Glutamatergic neuron (in vitro differentiated cells): ENCODE measurements at places on chromosomes 4 and X. TPM values are rescaled to one million over a fixed set of nuclear protein-coding genes. Genes with fewer than 3 reads are reported as not detected.

The PABPC5 gene
- total RNA-seq, result 9.5 TPM

The NALF2 gene
- total RNA-seq, result 9.8 TPM

The TEC gene
- total RNA-seq, result 0.37 TPM

The HTN3 gene
- not detected for total RNA-seq

The CYSLTR1 gene
- total RNA-seq, result 0.25 TPM

The MTNR1A gene
- total RNA-seq, result not detected

The IL1RAPL2 gene
- total RNA-seq, result 0.76 TPM

The RBMXL3 gene
- total RNA-seq, result not detected

The ZRSR2 gene
- 8.5 TPM for total RNA-seq

The CYBB gene
- total RNA-seq, result 0.61 TPM

The MAGEA12 gene
- 1.1 TPM for total RNA-seq

The SSX7 gene
- not detected for total RNA-seq

The ZCCHC12 gene
- 22.7 TPM for total RNA-seq

The IKBKG gene
- 27.6 TPM for total RNA-seq

The COL4A6 gene
- 0.05 TPM for total RNA-seq

The SPANXA2 gene
- not detected for total RNA-seq

GRCh38 chrX:139639253-139639652, 68.7 kb downstream of the MCF2 start:
- no peak for DNase-seq

DNA sequence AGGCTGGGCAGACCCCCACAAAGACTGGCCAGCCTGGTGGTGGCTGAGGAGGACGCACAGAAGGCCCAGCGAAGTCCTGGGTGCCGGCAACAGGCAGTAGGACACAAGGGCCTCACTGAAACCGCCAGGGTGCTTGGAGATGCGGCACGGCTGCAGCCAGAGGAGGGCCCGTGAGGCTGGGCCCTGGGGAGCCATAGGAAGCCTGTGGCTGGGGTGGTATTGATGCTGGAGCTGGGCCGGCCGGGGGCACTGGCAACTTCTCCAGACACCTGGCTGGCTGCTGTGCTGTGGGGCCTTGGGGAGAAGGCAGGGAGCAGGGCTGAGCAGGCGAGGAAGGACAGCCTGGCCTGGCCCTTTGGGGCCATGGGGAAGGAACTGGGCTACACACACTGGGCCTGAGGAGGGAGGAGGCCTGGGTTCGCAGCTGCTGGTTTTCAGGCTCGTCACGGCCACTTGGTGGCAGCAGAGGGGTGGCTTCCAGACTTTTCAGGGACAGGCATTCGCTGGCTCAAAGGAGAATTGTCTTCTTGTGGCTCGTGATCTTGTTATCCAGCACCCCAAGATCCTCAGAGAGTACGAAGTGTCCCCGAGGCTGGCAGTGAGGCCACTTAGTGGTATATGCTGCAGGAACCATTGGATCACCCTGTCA, 37.2 kb downstream of the ATP2B3 start:
- DNase-seq, result peak; percentile 75

GRCh38 chr4:144580430-144580829, 65.5 kb upstream of the HHIP start:
- DNase-seq, result no peak

DNA sequence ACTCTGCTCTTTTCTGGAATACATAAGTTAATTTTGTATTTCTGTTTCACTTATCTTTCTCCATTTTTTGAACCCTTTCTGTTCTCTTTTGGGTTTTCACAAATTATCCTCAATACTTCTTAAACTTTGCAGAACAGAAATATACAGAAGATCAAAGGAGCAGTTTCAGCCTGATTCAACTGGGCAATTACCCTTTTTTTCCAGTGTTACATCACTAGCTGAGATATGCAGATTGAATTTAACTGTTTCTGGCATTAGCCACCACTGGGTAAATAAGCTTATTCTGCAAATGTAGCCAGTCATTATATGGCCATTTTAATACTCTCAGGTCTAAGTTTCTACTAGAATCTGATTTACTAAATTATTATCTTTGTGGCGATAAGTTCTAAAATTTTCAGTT, 66.9 kb upstream of the GRID2 start:
- DNase-seq, result no peak

DNA sequence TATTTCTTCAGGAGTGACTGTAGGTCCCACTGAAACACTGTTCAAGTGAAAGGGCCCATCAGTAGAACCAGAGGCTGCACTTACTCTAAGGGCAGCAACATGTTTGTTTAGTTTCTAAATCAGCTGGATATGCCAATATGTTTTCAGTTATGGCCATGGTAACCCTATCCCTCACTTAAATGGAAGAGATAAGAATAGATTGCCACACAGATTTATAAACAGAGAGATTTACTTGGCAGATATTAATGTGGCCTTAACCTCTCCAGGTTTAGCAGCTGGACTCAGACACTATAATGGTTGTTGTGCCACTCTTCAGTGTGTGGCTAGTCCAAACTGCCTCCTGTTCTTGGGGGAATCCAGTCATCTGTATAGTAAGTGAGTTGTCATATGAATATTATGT, 354.1 kb downstream of the TEX13C start:
- no peak for DNase-seq

DNA sequence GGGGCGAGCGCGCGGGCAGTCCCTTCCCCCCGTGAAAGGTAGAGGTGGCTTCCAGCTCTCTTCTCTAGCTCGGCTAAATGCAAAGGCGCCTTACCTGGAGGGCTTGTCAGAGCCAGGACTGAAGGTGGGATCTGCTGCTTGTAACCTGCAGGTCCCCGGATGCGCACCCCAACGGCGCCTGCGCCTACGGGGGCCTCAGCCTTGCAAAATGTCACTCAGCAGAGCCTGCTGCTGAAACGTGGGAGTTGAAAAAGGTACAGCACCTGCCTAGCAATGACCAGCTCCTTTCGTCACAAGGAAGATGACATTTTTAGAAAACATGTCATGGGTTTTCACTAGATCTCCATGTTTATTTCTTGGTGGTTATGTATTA, 583 bp downstream of the ABHD18 start:
- DNase-seq, result peak; percentile 68

DNA sequence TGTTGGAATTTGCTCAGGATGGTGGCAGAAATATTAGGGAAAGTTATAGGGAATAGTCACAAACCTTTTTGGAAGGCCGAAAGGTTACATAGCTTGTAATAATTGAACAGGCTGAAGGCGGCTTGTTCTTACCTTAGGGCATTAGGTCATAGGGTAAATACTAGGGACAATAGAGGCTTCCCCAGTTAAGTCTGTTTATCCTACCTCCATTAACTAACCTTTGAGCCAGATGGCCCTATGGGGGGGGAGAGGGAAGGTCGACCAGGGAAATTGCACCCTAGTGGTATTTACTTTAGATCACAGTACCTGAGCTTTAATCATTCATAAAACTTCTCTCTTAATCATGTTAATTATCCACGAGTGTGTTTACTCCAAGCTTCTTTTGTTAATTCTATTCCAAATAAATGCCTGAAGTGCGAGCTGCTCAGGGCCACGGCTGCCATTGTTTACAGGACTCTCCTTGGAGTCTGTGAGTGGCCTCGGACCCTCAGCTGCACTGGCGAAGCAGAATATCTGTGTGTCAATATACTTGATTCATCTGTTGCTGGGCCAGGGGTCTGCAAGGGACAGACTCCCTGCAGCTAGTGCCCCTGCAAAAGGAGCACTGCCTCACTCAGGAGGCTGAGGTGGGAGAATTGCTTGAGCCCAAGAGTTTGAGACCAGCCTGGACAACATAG, 22.9 kb downstream of the PAGE2 start:
- DNase-seq, result no peak

DNA sequence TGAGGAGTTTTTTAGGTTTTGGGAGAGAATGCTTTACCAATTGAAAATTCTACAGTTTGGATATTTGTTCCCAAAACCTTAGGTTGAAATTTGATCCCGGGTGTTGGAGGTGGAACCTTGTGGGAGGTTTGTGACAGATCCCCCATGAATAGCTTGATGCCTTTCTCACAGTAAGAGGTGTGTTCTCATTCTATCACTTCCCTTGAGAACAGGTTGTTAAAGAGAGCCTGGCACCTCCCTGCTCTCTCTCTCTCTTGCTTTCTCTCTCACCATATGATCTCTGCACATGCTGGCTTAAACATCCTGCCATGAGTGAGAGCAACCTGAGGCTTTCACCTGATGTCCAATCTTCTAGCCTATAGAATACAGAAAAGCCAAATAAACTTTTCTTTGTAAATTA, 1475.5 kb upstream of the AGA start:
- DNase-seq, result no peak

- DNase-seq, result no peak
Observed at GRCh38 chrX:129655547-129656249, 942 bp upstream of the APLN start.

DNA sequence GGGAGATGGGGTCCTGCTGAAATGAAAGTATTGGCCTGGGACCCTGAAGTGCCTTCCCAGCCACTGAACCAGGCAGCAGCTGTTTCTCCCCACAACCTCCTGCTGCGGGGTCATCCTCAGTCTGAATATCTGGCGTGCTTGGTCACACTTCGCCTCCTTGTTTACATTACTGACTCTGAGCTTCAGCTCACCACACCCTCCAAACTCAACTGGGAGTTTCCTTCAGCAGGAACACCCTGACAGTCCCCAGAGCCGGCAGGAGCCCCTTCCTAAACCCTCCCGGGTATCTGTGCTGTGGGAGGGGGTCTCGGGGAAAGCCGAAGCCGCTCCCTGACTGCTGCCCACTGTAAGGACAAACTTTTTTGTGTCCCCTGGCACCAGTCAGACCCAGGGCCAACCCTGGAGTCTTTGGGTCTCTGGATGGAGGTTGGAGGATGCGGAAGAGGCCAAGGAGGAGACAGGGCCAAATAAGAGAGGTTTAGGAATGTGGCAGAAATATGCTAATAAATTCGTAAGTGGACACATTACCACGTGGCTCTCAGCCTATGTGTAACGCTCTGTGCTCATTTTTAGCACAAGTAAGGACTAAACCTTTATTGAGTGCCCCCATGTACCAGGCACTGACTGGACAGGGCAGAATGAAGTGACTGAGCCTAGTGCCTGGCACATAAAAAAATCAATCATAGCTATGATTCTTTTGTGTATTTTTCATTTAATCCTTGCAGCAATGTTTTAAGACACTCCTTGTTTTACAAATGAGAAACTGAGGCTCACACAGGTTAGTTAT, 20.7 kb downstream of the FHDC1 start:
- DNase-seq, result no peak

DNA sequence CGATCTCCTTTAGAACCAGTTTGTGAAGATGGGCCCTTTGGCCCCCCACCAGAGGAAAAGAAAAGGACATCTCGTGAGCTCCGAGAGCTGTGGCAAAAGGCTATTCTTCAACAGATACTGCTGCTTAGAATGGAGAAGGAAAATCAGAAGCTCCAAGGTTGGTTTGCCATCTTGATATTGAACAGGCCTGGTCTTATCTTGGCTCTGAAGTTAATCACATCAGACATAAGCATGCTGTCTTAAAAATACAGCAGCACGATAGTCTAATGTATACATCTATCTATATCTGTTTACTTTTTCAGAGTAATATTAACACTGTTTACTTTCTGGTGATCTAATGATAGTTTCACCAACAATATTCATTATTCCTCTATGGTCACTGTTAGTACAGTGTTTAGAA, 129.8 kb downstream of the PTTG2 start:
- no peak for DNase-seq

DNA sequence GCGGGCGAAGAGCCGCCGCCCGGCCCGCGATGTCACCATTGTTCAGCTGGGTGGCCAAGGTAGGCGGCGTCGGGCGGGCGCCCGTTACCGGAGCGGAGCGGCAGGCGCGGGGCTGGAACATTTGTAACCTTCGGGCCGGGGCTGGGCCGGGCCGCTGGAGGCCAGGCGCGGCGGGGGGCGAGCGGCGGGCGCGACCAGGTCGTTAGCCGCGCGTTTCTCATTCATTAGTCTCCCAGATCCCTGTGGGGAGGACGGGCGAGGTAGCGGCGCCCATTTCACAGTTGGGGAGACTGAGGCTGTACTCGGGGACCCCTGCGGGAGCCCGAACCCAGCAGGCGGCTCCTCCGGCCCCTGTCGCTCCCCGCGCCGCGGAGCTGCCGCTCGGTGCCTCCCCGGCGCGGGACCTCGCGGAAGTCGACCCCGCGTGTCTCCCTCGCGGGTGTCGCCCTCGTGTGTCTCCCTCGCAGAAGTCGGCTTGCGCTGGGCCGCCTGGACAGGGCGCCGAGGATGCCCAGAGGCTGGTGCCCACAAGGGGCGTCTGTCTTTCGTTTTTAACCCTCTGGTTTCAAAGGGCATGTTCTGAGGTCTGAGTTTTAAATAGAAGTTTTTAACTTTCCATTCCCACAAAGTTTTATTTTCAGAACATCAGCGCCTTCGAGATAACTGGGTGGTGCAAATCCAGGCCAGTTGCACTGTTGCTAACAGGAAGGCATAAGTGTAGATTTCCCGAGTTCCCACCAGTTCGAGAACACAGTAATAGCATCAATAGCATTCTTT, 17.5 kb downstream of the PTTG2 start:
- DNase-seq, result peak; percentile 63

- DNase-seq, result no peak
Observed at GRCh38 chr4:144674711-144675110, 28.8 kb downstream of the HHIP start.

- no peak for DNase-seq
Observed at GRCh38 chrX:105116486-105116885, 104.0 kb downstream of the TEX13A start.

DNA sequence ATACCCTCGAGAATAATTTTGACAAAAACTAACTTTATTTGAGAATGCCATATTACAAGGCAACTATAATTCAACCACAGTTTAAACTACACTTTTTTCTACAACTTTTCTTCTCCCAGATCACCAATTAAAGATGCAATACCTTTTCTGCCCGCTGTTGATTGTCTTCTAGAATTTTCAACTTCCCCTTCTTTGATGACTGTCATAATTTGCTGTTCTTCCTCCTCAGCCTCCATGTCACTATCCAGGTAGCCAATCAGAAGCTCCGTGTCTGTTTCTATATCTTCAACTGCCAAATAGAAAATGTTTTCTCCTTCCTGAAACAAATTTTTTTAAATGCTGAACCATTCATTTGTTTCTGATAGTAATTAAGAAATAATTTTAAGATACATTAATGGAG, 101.5 kb downstream of the PRDM5 start:
- no peak for DNase-seq

GRCh38 chrX:19805046-19805690, 82.2 kb downstream of the SH3KBP1 start:
- no peak for DNase-seq

DNA sequence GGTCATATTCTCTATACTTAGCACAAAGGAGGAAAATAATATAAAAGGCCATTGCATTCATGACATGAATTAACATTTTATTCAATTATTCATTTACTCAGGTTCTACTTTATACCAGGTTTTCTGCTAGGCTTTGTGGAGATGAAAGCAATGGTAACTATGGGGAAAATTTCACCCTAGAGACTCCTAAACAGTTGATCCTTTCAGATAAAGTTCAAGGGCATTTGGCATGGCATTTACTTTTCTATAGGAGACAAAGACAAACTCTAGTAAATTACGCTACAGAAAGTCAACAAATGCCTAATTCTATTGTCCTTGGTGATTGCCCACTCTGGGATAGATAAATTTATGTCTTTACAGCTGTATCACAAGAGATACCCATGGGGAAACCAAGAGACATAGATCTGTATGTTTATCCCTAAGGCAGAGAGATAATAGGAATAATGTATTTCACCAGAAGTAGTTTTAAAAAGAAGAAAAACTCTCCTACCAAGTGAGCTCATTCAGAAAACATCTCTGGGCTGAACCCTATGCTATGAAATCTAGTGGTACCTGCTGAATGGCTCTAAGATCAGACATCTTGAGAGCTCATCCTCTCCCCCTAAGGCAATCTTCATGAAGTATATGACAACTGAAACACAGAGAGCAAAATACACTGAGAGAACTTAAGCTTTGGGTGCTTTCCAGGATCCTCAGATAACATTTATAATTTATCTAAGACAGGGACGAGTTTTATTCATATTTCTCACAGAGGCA, 316.7 kb downstream of the ANTXR2 start:
- DNase-seq, result no peak
